ENCODE measurements at places on chromosomes 6 and 20.
A peak's percentile ranks its signal among the peaks of the same experiment; 100 is the strongest.

GRCh38 chr20:46071573-46071972 lies 18.2 kb downstream of the NCOA5 start:
- DNase-seq: no peak

- no peak for DNase-seq
Measured at GRCh38 chr20:32435449-32436107, 77.4 kb downstream of the ASXL1 start.

- DNase-seq: no peak
Measured at GRCh38 chr6:56984361-56984760, 29.5 kb downstream of the BEND6 start.

DNA sequence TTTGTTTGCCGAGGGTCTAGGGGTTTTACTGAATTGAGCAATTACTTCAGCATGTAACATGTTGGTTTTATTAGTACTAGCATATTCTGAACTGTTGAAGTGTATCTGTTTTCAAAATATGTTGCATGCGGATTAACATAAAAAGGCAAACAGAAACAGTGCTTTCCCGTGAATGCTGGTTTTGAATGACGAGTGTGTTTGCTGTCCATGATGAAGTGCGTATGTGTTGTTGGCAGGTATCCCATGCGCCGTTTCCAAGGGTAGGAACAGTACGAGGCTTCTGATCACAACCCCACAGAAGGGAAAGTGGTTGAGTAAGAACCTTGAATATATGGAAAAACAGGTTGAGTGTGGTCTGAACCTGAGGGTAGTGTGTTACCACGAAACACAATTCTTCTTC lies 232.9 kb downstream of the SAMD5 start:
- DNase-seq: no peak

DNA sequence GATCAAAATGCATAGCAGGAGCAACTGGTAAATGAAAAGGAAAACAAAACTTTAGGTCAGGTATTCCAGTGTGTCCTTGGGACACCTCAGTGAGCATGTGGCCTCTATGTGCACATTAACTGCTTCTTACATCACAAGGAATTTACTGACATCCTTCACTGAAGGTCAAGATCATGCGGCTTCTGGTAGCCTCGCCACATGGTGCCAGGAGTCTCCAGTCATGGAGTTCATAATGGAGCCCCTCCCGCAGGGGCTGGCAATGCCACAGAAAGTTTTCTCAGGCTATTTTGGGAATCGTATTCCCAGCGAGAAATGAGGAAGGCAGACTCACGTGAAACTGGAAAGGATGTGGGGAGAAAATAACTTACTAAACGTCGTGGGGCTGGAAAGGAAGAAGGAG lies 19.7 kb upstream of the SLC22A3 start:
- DNase-seq: no peak

DNA sequence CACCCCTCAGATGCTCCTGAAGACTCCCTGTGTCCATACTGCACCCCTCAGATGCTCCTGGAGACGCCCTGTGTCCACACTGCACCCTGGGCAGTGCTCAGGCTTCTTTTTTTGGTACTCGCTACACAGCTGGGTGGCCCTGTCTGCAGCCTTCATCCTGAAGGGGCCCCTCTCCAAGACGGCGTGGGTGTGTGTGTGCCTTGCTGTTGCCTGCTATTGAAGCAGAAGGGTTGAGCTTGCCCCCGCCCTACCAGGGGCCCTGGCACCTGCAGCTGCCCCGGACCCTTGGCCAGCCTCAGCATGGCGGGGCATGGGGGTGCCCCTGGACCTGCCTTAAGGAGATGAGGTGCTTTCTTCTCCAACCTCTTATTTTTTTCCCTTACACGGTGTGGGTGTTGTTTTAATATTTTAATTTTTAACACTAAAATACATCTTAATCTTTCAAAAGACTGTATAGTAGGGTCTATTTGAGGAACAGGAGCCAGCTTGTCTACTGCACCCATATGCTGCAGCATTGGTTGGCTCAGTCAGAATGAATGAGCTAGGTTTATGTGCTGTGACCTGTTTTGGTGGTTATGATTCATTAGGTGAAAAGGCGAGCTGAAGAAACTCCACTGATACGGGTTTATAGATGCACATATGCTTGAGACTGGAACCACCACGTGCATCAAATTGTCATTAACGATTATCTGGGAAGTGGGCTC lies 135.9 kb downstream of the AGPAT4 start:
- no peak for DNase-seq

GRCh38 chr6:38025451-38025850 lies 205.9 kb downstream of the ZFAND3 start:
- no peak for DNase-seq

- no peak for DNase-seq
Measured at GRCh38 chr20:40050596-40050995, 638.4 kb downstream of the MAFB start.

DNA sequence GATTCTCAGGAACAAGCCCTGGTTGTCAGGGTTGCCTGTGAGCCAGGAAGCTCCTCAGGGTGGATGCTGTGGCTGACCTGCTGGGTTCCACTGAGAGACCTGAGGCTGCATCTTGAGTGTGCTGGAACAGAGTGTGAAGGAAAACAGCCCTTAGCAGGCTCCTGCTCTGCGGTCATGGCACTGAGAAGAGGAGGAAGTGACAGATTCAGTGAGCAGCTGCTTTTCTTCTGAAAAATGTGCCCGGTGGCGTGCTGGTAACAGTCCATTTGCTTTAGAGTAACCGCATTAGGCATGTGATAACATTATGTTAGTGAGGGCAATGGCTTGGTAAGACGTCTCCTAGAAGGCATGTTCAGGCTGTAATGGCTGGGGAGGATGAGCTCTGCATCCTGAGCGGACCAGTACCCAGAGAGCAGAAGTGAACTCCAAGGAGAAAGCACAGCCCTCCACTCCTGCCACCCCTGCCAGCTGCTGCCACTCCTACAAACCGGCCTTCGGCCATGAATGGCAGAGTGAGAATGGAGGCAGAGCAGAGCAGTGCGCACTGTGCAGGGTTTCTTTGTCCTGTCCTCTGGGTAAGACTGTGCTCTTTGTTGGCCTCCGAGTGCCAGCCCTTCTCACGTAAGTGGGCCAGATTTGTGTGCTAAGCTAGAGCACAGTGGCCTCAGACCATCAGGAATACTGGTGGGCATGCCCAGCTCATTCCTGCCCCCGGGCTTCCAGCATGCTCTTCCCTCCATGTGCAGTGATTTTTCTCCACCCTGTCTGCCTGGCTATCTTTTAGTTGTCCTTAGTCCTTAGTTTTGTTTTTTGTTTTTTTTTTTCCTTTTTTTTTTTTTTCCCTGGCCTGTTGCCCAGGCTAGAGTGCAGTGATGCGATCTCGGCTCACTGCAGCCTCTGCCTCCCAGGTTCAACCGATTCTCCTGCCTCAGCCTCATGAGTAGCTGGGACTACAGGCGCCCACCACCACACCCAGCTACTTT lies 98.1 kb upstream of the VSTM2L start:
- no peak for DNase-seq

DNA sequence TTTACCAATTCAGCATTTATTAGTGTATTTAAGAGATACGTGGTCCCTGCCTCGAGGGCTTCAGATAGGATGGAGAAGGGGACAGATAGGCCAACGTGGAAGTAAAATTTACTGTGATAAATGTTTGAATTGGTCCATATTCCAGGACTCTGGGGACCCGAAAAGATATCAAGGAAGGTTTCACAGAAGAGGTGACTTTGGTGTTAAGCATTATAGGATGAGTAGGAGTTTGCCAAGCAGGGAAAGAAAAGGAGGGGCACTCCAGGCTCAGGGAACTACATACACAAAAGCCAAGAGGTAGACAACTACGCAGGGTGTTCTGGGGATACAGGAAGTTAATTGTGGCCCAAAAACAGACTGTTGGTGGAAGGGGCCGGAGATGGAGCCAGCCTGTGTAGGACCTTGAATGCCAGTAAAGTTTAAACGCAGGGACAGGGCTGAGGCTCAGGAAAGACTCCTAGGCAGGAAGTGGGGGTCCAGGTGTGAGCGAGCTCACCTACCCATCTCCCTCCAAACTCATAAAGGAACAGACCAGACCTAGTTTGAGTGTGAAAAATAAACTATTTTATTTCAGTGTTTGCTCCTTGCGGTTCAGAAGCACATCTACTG lies 37.0 kb downstream of the TGM2 start:
- DNase-seq: peak; percentile 13

- DNase-seq: peak; percentile 88
Measured at GRCh38 chr6:11810039-11810541, 31.5 kb upstream of the ADTRP start.

DNA sequence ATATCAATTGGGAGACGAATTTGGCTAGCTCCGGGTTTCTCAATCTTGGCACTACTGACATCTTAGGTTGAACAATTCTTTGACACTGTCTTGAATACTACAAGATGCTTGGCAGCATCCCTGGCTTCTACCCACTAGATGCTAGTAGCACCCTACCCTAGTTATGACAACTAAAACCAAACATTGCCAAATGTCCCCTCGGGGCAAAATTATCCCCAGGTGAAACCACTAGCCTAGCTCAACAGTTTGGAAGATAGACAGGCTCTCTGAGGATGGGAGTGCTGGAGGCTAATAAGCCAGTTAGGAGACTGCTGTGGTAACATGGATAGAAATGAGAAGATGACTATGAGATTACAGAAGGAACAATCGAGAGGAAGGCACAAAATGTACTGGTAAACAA lies 20.9 kb downstream of the CCNC start:
- DNase-seq: no peak

GRCh38 chr6:12578751-12579150 lies 137.8 kb upstream of the PHACTR1 start:
- DNase-seq: no peak

- no peak for DNase-seq
Measured at GRCh38 chr6:33988121-33989015, 157.5 kb downstream of the GRM4 start.

DNA sequence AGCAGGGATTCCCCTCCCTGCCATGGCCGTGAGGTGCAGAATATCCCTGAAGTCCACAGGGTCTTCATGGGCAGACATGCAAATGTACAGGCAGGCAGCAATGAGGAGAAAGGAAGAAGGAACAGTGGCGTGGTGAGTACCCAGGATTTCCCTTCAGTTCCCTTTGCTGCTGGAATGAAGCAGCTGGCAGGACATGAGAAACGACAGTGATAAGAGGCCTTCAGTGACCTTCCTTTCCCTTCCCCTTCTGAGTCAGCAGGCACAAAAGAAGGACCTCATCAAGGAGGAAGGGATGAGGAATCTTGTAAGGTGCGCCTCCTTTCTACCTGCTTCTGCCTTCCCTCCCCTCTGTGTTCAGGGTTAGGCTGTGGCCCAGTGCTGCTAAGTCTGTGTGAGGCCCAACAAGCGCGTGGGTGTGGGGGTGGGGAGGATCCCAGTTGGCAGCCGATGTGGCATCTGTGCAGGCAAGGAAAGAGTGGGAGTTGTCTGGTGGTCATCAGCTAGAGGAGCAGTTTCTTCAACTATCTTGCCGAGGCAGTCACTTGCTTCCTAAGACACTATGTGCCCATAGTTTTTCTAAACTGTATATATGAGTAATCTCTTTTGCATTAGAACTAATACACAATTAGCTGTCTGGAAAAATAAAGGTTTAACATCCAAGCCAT lies 29.5 kb upstream of the FBXO9 start:
- DNase-seq: no peak

DNA sequence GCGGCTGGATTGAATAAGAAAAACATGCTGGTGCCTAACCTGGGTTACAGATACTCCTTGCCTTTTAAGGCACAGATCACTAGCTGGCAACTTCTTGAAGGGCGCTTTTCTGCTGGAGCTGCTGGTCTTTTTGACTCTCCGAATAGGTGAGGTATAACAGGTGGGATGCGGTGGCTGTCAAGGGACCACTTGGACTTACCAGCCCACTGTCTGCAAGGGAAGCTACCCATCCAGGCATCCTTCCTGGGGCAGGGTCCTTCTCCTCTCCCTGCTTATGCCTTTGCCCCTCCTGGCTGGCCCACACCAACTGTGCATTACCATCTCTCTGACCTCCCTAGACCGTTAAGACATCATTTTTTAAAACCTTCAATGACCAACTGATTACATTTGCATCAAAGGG lies 57.4 kb downstream of the NPEPL1 start:
- DNase-seq: no peak

DNA sequence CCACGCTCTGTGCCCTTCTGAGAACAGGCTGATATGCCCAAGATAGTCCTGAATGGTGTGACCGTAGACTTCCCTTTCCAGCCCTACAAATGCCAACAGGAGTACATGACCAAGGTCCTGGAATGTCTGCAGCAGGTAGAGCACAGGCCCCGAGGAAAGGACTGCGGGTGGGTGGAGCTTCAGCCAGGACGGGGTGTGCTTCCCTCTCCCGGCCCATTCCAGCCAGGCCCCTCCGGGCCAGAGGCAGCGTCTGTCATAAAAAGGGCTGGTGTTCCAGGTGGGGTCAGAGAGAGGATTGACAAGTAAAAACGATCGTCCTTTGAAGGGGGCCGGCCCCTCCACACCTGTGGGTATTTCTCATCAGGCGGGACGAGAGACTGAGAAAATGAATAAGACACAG lies 1.3 kb downstream of the RTEL1 start:
- no peak for DNase-seq

DNA sequence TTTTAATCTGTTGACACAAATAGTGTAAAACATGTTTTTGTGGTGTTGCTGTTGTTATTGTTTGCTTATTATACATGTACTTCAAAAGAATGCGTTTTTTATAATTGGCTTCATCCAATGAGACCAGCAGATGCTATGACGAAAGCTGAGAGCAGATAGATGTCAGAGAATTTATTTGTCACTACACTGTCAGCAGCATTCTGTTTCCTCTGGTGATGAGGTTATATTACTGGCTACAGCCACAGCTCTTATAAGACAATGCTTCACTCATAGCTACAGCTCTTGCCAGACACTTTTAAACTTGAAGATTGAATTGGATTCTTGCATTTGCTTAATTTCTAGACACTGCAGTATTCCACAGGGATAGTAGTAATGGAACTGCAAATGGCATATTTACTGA lies 860.5 kb downstream of the TBC1D32 start:
- no peak for DNase-seq

GRCh38 chr6:45997875-45998506 lies 17.7 kb downstream of the CLIC5 start:
- no peak for DNase-seq

DNA sequence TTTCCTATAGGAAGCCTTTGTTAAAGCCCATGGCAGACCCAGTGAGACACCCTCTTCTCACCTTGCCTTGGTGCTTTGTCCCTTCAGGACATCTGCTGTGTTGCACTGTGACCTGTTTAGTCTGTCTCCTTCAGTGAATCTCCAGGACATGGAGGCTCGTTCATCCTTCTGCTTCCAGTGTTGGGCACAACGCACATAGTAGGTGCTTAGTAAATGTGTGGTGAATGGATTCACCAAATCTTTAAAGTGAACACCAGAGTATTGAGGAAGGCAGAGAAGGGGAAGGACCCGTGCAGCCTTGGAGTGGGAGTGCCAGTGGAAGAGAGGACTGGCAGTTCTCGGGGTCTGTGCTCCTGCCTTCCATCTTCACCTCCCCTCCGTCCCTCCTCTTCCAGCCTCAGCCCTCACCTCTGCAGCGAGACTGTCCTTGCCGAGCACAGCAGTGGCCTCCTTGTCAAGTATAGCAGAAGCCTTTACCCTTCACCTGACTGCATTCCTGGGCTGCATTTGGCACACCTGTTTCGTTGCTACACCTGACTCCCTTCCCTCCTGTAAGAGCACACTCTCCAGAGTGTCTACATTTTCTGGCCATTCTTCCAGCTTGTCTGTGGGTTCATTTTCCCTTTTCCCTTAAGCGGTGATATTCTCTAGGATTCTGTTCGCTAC lies 49.2 kb downstream of the ARID1B start:
- DNase-seq: no peak

GRCh38 chr6:46407246-46407645 lies 84.0 kb downstream of the RCAN2 start:
- DNase-seq: no peak

Data from left cardiac atrium (tissue), 4 donors.